ENCODE measurements at places on chromosomes 11 and 22. TPM values are rescaled to one million over a fixed set of nuclear protein-coding genes. Genes with fewer than 3 reads are reported as not detected.

CHEK1 gene
- total RNA-seq = 13.5 TPM

TTC28 gene
- total RNA-seq = 79.5 TPM

C11orf16 gene
- total RNA-seq = not detected

PHOX2A gene
- not detected for total RNA-seq

ARHGEF17 gene
- total RNA-seq = 16.3 TPM

KMT2A gene
- total RNA-seq = 35.9 TPM

MMP1 gene
- total RNA-seq = not detected

MAPK8IP2 gene
- 60.3 TPM for total RNA-seq

APOA4 gene
- not detected for total RNA-seq

CDC42BPG gene
- under 0.01 TPM for total RNA-seq

KIRREL3 gene
- total RNA-seq = 26.5 TPM

DDB1 gene
- 223 TPM for total RNA-seq

ZNF215 gene
- 5.3 TPM for total RNA-seq

NUMA1 gene
- total RNA-seq = 110 TPM

TRMU gene
- total RNA-seq = 17.5 TPM

MMP3 gene
- total RNA-seq = not detected

MTCH2 gene
- 95.4 TPM for total RNA-seq

RNF215 gene
- 22.4 TPM for total RNA-seq

THRSP gene
- total RNA-seq = not detected

NARS2 gene
- total RNA-seq = 39.5 TPM

PNPLA5 gene
- total RNA-seq = under 0.01 TPM

ADORA2A gene
- total RNA-seq = 6.5 TPM

RTN4R gene
- total RNA-seq = 10.2 TPM

CARD16 gene
- total RNA-seq = not detected

P2RY6 gene
- total RNA-seq = under 0.01 TPM

OR6A2 gene
- total RNA-seq = 0.41 TPM

MS4A6E gene
- total RNA-seq = not detected

MPEG1 gene
- 2.0 TPM for total RNA-seq

LRRC74B gene
- total RNA-seq = under 0.01 TPM

CCDC86 gene
- total RNA-seq = 2.9 TPM

PATE4 gene
- not detected for total RNA-seq

Measured in frontal cortex (tissue), 4 donors.